ENCODE measurements at places on chromosomes 3 and 15. TPM values are rescaled to one million over a fixed set of nuclear protein-coding genes. Genes with fewer than 3 reads are reported as not detected.

Gene OIP5
- 19.7 TPM for total RNA-seq

GRCh38 chr15:60391722-60392315 lies 6.0 kb downstream of the ANXA2 start:
- peak overlapping the region; percentile 96 for H3K27ac ChIP-seq
- DNase-seq: no peak

GRCh38 chr3:60079076-60079475 lies 1029.3 kb upstream of the CFAP20DC start:
- H3K4me3 ChIP-seq: no peak overlapping the region
- no peaks in the 10 kb centered on the region for H3K36me3 ChIP-seq
- H3K27ac ChIP-seq: no peak overlapping the region
- H3K27me3 ChIP-seq: peaks cover 4% of the 10 kb centered on the region
- H3K4me1 ChIP-seq: no peaks in the 10 kb centered on the region

Gene SLC24A1
- total RNA-seq: 15.9 TPM

DNA sequence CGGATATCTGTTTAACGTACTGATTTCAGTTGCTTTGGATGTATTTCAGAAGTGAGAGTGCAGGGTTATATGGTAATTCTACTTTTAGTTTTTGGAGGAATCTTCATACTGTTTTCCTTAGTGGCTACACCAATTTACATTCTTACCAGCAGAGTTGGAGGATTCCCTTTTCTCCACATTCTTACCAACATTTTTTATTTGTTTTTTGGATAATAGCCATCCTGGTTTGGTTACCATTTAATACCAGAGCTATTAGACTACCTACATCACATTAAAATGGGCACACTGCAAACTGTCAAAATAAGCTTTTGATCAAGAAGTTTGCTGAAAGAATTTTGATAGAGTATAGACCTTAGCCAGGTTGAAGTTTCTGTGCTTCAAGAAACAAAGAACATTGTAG lies 217.2 kb upstream of the CFAP20DC start:
- H3K27me3 ChIP-seq: no peaks in the 10 kb centered on the region
- no peaks in the 10 kb centered on the region for H3K4me1 ChIP-seq
- DNase-seq: no peak
- H3K27ac ChIP-seq: no peak overlapping the region
- H3K36me3 ChIP-seq: no peaks in the 10 kb centered on the region

GRCh38 chr3:133892541-133893231 lies 3.0 kb downstream of the RAB6B start:
- peaks cover 6% of the 10 kb centered on the region for H3K4me1 ChIP-seq
- H3K36me3 ChIP-seq: no peaks in the 10 kb centered on the region
- H3K4me3 ChIP-seq: no peak overlapping the region

- H3K4me3 ChIP-seq: no peak overlapping the region
- no peaks in the 10 kb centered on the region for H3K27me3 ChIP-seq
- no peak overlapping the region for H3K27ac ChIP-seq
- no peaks in the 10 kb centered on the region for H3K4me1 ChIP-seq
- H3K36me3 ChIP-seq: no peaks in the 10 kb centered on the region
Observed at GRCh38 chr15:95501865-95502264, 828.6 kb upstream of the NR2F2 start.

GRCh38 chr3:21435871-21436270 lies 315.1 kb downstream of the ZNF385D start:
- H3K4me3 ChIP-seq: no peak overlapping the region
- no peaks in the 10 kb centered on the region for H3K27me3 ChIP-seq
- no peaks in the 10 kb centered on the region for H3K4me1 ChIP-seq
- no peak overlapping the region for H3K27ac ChIP-seq
- no peaks in the 10 kb centered on the region for H3K36me3 ChIP-seq

DNA sequence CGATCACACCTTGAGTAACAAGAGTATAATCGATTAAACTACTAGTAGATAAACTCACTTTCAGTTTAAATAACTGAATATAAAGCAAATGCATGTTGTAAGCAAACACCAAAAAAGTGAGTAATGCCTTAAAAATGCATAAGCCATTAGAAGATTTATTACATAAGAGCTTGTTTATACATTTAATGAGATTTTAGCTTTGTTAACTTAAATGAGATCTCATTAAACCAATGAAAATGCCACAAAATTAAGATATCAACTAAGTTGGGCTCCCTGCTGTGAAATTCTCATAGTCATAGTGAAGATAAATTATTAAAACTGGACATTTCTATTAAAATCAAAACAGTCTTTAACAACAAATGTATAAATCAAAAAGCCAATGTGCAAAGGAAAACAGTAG lies 701.2 kb downstream of the NLGN1 start:
- no peak overlapping the region for H3K4me3 ChIP-seq
- H3K27me3 ChIP-seq: no peaks in the 10 kb centered on the region
- no peaks in the 10 kb centered on the region for H3K4me1 ChIP-seq
- no peak for DNase-seq
- H3K36me3 ChIP-seq: no peaks in the 10 kb centered on the region
- H3K27ac ChIP-seq: no peak overlapping the region

All from HCT116 (cell line).